AG08395 (cell line): ENCODE measurements at places on chromosomes 7 and 10.

DNA sequence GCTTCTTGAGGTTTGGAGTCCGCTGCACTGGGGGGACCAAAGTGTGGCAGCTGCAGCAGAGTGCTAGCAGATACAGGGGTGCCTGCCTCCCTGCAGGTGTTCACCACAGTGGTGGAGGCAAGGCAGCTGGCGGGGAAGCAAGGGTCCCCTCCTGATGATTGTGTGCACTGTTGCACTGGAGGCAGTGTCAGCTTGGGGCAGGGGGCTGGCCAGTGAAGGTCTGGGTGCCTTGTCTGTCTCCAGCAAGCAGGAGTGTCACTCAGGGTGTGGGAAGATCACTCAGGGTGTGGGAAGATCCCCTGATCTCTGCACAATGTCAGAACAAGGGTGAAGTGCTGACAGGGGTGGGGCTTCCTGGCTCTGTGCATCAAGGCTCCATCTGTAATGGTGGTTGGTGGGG, 36.3 kb upstream of the PPP1R3A start:
- DNase-seq: no peak

- no peak for DNase-seq
Observed at GRCh38 chr10:44325157-44325556, 59.7 kb downstream of the CXCL12 start.

- peak; percentile 78 for DNase-seq
Observed at GRCh38 chr10:31064348-31064747, 32.7 kb upstream of the ZNF438 start.

DNA sequence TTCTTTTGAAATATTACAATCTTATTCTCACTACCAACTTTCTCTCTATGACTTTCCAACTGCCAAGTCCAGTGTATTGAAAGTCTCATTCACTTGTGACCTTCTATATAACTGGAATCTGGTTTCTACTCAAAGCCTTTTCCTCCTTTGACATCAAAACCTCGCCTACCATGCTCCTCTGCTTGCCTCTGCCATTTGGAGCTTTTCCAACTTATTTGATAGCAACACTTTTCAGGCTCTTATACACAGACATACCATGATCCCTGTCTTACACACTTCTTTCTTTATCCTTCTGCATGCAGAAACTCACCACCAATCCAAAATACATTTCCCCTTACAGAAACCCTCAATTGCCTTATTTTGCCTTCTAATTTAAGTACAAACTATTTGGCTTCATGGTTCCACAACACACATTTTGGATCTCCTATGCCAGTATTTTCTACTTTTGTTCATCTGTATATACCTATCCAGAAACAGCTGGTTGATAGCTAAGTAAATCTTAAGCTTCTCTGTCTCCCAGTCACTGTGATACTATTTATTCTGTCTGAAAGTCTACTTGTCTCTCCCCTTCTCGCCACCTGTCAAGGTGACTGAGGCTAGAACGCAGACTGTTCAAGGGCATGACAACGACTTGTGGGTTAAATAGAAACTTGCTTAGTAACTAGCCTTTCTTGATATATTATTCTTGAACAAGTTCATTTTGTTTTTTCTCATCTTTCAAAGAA, 22.4 kb downstream of the GNG11 start:
- DNase-seq: no peak

DNA sequence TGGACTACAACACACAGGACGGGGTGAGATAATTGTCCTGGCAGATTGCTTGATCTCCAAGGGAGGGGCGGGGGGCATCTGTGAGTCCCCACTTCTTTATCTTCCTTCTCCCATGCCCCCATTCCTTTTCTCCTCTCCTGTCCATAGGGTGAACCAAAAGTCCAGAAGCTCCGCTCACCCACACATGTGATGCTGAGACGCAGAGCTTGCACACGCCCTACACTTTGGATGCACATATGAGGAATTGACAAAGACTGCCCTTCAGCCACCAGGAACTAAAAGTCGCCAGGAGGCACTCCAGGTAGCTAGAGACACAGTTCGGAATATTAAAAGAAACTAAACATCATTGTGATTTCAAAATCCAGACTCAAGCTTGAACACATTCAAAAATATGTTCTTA, 112.7 kb upstream of the FGFR2 start:
- no peak for DNase-seq

DNA sequence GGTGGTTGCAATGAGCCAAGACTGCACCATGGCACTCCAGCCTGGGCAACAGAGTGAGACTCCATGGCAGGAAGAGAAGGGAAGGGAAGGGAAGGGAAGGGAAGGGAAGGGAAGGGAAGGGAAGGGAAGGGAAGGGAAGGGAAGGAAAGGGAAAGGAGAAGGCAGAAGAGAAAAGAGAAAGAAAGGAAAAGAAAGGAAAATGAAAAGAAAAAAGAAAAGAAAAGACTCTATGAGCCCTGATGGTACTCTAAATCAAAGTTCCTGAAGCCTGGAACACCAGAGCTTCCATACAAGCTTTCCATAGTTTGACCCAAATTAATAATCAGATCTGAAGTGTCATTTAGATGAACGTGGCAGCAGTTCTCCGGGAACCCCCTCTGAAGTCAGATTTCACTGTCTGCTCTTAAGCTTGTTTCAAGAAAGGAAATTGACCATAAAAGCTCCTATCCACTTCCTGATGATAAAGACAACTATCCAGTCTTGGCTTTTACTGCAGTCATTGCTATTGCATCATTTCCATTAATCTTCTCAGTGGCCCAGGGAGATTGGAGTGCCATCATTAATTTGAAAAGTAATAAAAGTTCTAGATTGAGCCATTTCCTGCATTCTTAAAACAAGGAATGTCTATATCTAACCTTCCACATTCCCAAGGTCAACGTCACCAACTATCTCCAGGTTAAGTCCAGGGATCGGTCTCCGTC, 44.2 kb upstream of the FRMD4A start:
- DNase-seq: peak; percentile 33

DNA sequence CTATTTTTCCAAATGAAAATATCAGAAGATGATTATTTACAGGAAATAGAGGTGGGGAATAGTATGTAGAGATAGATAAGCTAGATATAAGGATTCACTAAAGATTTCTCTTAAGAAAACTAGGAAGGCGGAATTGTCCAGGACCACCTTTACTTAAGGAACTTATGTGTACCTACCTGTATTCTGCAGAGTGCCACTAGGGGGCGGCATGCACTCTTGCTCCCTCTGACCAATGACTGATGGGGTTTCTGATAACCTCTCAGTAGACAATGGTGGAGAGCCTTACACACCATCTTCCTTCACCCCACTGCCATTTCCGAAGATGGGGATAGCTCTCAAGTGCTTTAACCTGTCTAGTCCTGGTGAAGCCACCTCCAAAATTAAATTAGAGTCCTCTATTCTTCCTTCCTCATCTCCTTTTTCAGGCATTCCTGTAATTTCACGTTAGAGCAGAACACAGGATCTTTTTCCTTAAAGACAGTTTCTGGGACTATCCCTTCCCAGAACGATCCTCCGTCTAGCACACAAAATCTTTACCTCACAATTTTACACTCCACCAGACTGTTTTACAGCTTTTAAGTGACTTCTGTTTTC, 453.1 kb downstream of the SORCS1 start:
- peak; percentile 4 for DNase-seq

GRCh38 chr10:61606959-61607907, 55.5 kb upstream of the CABCOCO1 start:
- no peak for DNase-seq

DNA sequence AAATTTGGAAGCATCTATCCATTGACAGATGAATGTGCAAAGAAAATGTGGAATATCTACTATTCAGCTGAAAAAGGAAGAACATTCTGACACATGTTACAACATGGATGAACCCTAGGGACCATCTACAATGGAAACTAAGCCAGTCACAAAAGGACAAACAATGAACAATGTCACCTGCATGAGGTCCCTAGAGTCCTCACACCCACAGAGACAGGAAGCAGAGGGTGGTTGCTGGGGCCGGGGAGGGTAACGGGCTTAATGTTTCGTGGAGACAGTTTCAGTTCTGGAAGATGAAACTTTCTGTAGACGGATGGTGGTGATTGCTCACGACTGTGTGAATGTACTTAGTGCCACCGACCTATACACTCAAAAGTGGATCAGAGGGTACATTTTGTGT, 282.9 kb downstream of the ADARB2 start:
- DNase-seq: no peak

DNA sequence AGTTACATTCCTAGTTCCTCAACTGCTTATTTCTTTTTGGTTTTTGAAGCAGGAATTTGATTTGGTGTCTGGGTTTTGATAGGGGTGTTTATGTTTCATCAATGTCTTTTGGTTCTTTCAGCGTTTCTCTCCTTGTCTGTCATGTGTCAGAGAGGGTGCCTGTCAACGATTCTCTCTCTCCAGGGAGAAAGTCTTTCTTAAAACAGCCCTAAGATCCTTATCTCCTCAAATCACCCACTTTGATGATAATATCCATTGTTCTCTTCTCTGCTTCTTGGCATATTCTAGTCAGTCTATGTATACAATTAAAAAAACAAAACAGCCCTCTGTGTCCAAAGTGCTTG, 77.2 kb downstream of the TCF7L2 start:
- DNase-seq: no peak

GRCh38 chr7:20340839-20341238, 10.1 kb downstream of the ITGB8 start:
- no peak for DNase-seq

GRCh38 chr10:129421399-129422010, 45.5 kb upstream of the MGMT start:
- DNase-seq: no peak

DNA sequence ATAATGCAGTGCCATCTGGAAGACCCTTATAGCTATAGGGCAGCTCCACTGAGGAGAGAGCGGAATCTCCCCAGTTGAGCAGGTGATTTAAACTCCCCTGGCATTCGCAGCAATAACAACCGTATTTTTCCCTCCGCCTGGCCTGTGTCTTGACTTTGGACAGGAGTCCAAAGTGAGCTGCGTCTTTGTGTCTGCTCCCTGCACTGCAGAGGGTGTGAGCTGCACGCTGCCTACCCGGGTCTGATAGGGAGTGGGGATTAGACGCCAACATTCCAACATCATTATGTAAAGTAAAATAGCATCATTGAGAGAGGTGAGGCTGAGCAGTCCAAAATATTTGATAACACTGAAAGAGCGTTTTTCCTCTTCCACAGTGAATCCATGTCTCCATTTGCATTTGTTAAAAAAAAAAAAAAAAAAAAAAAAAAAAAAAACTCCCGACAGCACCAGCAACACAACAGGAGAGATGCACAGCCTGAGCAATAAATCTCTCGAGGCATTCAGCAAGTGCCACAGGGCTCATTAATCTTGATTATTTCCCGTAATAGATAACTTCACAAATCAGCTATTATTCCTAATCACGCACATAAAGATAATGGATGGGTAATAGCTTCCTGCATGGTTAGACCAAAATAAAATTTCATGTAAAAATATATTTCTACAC, 68.6 kb downstream of the CELF2 start:
- DNase-seq: no peak

- peak; percentile 82 for DNase-seq
Observed at GRCh38 chr7:111835066-111835465, 272.8 kb upstream of the IMMP2L start.

GRCh38 chr10:49617121-49618020, 3.5 kb downstream of the CHAT start:
- DNase-seq: no peak

DNA sequence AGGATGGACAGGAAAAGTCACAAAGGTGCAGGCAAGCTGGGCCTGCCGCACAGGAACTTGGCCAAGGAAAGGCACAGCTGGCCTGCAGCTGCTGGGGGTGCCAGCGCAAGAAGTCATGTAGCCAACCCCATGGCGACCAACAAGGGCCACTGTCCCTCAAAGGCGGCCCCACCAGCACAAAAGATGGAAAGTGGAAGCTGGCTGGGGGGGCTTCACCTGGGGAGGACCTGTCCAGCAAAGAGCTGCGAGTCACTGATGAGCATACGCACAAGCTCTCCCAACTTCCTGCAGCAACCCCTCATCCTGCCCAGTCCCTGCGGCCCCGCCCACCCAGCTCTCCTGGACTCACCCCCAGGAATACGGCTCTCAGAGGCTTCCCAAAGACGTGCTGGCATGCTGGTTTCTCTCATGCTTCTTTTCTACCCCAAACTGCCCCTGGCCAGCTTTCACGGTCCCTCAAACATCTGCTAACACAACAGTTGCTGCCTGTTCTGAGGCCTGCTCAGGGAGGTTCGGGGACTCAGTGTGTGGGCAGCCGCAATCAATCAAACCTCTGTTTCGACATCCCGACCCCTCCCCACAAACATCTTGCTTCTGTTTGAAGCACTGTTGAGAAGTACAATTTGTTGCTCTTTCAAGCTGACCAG, 67.6 kb downstream of the FAM53B start:
- no peak for DNase-seq

DNA sequence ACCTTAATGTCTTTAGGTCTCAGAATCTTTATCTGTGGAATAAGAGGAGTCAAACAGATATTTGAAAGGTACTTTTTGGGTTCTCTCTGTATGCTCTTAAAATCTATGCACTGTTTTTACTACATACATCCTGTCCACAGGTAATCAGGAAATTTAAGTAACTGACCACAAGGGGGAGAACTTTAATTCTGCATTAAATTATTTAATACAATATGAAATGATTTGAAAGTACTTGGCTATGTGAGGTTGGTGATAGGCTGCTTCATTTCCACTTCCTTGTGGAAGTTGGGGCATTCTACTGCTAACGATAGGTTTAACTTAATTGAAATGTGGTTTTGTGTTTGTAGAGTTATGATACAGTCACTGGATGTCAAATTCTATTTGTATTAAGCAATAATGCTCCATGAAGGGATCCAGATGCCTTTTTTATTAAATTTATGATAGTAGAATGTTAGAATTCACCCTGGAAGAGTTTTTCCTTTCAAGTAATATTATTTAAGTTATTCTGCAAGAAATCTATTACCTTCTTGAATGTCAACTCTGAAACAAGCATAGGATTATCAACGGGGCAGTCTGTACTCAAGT, 6.0 kb downstream of the TEX47 start:
- DNase-seq: peak; percentile 15

GRCh38 chr7:68542831-68543230, 1055.4 kb upstream of the AUTS2 start:
- no peak for DNase-seq

- no peak for DNase-seq
Observed at GRCh38 chr7:129780257-129780973, 168.9 kb downstream of the NRF1 start.

GRCh38 chr7:85068799-85069198, 118.1 kb downstream of the SEMA3D start:
- peak; percentile 31 for DNase-seq

DNA sequence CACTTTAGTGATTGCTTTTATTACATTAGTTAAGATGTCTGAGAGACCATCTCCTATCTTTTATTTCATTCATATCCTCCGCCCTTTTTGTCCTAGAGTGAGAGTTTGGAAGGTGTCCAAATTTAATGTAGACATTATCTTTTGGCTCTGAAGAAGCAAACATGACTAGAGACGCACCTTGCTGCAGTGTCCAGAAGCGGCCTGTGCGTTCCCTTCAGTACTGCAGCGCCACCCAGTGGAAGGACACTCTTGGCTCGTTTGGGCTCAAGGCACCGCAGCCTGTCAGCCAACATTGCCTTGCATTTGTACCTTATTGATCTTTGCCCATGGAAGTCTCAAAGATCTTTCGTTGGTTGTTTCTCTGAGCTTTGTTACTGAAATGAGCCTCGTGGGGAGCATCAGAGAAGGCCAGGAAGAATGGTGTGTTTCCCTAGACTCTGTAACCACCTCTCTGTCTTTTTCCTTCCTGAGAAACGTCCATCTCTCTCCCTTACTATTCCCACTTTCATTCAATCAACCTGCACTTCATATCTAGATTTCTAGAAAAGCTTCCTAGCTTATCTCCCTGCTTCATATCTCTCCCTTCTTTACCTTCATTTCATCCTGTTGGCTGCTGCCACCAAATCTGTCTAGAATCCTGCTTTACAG, 10.4 kb upstream of the CLCN1 start:
- DNase-seq: peak; percentile 43
